ENCODE measurements at places on chromosomes 12 and 14.
A peak's percentile ranks its signal among the peaks of the same experiment; 100 is the strongest.

GRCh38 chr14:99660006-99660566, 15.2 kb downstream of the HHIPL1 start:
- no peak for DNase-seq

GRCh38 chr14:61279082-61279481, 2.1 kb downstream of the TMEM30B start:
- no peak for DNase-seq

- no peak for DNase-seq
Observed at GRCh38 chr12:104494137-104494792, 37.5 kb downstream of the CHST11 start.

GRCh38 chr14:71228711-71229110, 321.5 kb downstream of the PCNX1 start:
- DNase-seq, result no peak

DNA sequence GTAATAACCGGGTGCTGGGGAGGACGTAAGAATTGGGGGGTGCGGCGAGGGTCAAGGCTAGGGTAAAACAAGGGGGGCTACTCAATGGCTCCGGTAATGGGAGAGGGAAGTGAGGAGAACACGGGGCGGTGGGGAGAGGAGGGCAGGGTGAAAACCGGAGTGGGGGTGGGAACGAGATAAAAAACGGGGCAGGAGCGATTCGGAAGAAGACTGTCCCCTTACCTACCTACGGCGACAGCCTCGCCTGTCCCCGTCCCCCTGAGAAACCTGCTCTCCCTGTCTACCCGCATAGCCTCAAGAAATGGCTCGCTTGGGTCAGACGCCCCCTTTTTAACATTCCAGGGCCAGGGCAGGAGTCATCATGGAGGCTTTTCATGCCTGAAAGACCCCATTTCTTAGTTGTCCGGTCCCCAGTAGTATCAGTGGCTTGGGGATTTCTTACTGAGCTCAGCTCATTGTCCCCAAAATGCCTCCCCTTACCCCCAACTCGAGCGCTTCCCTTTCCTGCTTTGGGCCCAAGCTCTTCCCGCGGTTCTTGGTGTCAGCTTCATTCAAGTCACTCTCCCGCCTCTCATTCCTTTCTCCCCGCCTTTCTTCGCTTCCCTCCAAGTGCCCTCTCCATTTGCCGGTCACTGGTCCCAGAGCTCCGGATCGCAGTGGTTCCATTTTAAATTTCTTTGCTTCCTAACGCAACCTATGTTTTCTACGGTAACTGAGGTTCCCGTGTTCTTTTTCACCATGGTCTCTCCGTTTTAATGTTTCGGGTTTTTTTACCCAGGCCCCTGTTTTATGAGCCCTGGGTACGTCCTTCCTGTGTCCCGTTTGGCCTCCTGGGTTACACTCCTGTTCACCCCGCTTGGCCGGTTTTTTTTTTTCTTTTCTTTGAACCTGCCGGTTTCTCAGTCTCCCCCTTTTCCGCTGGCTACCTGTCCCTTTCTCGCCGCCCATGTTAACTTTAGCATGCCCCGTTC, 1.2 kb upstream of the WSB2 start:
- peak; percentile 46 for DNase-seq

DNA sequence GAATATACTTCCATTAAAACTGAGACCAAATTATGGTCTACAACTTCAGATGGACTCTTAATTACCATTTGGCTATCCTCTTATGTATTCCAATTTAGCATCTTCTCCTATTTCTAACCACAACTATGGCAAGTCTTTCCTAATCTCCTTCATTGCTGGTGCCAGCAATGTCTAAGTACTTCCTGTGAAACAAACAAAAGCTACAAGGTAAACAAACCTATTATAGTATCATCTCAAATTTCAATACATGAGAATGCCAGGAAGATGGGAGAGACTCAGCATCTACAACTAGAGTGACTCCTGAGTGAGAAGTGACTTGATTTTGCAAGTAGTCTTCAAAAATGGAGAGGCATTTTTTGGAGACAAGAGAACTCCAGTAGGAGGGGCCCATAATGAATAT, 202.9 kb upstream of the ATXN7L3B start:
- no peak for DNase-seq

DNA sequence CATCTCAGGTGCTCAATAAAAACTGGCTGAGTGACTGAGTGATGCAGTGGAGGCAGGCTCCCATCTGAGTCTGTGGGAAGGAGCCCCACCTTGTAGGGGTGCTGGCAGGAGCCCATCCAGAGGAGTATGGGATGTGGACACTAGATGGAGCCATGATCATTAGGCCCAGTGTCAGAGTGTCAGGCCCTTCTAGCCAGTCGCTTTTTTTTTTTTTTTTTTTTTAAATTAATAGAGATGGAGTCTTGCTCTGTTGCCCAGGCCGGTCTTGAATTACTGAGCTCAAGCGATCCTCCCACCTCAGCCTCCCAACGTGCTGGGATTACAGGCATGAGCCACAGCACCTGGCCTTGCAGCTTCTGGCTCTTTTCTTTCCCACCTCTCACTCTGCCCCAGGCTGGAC, 11.5 kb downstream of the RITA1 start:
- peak; percentile 68 for DNase-seq

GRCh38 chr12:39048395-39048794, 143.0 kb upstream of the CPNE8 start:
- DNase-seq, result no peak

DNA sequence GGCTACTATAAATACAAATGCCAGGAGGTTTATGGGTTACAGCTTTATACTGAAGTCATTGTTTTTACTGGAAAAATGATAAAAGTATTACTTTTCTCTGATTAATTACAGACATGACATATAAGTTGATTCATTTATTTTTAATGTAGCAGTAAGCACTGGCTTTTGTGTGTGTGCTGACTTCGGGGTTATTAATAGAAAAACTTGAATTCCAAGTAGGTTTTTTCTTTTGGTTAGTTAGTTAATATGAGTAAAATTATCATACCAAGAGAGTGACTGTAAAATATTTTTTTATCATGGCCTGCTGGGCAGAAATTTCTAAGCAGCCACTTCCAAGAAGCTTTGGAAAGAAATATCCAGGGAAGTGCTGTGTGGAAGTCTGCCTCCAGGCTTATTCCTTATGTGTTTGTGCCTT, 56.4 kb downstream of the IFT81 start:
- DNase-seq, result no peak

GRCh38 chr14:69263364-69263763, 3.4 kb downstream of the GALNT16 start:
- no peak for DNase-seq

- DNase-seq, result no peak
Observed at GRCh38 chr14:28088125-28088524, 678.5 kb upstream of the FOXG1 start.

- peak; percentile 53 for DNase-seq
Observed at GRCh38 chr14:54652188-54652587, 85.3 kb downstream of the SAMD4A start.

DNA sequence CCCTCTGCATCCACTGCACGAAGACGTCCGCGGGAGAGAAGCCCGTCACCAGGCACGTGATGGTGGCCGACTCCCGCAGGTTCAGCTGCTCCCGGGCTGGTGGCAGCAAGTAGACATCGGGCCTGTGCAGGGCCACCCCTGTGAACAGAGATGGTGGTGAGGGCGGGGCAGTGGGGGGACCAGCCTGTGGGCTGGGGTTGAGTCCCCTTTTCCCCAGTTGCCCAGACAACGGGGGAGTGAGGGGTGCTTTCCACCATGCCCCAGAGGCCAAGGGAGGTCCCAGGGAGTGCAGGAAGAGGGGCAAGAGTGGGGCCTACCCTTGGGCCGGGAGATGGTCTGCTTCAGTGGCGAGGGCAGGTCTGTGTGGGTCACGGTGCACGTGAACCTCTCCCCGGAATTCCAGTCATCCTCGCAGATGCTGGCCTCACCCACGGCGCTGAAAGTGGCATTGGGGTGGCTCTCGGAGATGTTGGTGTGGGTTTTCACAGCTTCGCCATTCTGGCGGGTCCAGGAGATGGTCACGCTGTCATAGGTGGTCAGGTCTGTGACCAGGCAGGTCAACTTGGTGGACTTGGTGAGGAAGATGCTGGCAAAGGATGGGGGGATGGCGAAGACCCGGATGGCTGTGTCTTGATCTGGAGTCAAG, 328.3 kb downstream of the TMEM121 start:
- DNase-seq, result no peak

DNA sequence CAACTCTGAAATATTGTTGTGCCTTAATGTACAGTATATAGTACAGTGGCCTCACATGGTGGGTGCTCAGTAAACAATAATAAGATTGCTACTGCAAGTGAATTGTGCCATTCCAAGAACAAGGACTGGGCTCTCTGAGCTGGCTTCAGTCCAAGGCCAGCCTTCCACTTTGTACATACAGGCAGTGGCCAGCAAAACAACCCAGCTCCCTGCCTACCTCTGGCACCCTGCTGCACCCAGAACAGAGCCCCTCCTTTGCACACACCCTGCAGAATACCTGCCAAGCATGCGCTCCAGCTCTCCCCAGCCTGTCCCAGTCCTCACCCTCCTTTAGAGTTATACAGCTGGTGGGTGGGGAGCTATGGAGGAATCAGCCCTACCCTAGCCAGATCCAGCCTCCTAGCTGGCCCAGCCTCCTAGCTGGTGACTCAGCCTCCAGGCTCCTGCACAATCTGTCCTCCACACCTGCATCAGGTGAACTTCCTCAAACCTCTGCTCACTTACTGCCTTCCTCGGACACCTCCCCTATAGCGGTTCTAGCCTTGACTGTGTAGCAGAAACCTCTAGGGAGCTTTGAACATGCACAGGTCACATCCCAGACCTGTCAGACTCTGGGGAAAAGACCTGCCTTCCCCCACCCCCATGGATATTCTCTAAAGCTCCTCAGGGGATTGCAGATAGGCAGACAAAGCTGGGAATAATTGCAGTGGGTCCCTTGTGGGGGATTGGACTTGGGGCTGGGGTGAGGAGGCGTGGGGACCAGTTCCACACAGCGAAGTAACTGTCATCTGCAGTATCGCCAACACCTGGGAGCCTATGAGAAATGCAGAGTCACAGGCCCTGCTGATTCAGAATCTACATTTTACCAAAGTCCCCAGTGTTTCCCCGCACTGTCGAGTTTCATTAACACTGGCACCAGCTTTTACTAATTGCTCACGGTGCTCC, 17.9 kb downstream of the ZDHHC22 start:
- DNase-seq, result no peak

DNA sequence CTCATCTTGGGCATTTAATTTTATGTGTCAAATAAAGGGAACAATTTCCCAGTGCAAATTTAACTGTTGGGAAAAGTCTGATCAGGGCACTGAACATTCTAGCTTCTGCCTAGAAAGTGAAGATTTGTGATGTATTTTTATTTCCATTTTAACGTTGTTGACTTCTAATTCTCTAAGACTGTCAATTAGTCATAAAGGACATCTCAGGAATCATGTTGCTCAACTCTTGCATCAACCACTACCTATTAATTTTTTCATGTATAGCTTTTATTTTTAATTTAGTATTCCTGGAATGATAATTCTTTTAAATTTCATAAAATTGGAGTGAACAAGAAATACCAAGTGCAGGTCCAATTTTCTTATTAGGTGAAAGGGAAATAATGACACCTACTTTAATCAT, 87.9 kb upstream of the METAP2 start:
- no peak for DNase-seq

DNA sequence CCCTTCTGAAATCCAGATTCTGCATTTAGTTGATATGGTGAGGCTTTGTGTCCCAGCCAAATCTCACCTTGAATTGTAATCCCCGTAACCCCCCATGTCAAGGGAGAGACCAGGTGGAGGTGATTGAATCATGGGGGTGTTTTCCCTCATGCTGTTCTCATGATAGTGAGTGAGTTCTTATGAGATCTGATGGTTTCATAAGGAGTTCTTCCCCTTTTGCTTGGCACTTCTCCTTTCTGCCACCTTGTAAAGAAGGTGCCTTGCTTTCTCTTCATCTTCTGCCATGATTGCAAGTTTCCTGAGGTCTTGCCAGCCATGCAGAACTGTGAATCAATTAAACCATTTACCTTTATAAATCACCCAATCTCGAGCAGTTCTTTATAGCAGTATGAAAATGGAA, 23.1 kb upstream of the C12orf42 start:
- no peak for DNase-seq

GRCh38 chr14:61343991-61344405, 22.6 kb downstream of the PRKCH start:
- DNase-seq, result no peak

GRCh38 chr12:68306564-68306963, 25.6 kb downstream of the MDM1 start:
- DNase-seq, result no peak
